ENCODE measurements at places on chromosomes 2 and 18.

- no peak for DNase-seq
These were observed 494.9 kb upstream of the LRATD1 start for GRCh38 chr2:14137643-14138042.

- no peak for DNase-seq
These were observed 176.3 kb upstream of the NABP1 start for GRCh38 chr2:191501561-191502168.

GRCh38 chr2:14219306-14219705, 413.2 kb upstream of the LRATD1 start:
- DNase-seq: no peak

GRCh38 chr2:54497763-54498680, 41.9 kb downstream of the SPTBN1 start:
- DNase-seq: no peak

GRCh38 chr2:108228006-108228405, 11.8 kb upstream of the SULT1C3 start:
- DNase-seq: no peak

- no peak for DNase-seq
These were observed 77.5 kb downstream of the MAIP1 start for GRCh38 chr2:200032895-200033294.

DNA sequence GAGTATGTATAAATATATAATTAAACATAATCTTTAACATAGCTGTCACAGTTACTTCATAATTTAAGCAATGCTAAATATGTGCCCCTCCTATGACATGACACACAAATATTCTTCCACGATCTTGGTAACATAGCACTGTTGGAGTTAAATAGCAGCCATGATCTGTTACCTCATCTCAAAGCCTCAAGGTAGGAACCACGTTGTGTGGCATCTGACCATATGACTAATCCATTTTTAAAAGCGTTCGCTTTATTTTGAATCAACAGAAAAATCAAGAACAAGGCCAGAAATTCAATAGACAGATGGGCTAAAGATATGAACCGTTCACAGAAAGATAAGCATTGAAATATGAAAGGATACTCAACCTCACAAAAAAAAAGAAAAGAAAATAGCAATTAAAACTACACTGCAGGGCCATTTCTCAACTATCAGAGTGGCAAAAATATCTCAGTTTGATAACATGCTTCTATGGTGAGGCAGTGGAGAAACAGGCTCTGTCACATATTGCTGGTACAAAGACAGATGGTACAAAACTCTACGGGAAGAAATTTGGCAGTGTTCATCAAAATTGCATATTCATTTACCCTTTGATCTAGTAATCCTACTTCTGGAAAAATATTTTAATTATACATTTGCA, 105.9 kb downstream of the TMX3 start:
- no peak for DNase-seq

DNA sequence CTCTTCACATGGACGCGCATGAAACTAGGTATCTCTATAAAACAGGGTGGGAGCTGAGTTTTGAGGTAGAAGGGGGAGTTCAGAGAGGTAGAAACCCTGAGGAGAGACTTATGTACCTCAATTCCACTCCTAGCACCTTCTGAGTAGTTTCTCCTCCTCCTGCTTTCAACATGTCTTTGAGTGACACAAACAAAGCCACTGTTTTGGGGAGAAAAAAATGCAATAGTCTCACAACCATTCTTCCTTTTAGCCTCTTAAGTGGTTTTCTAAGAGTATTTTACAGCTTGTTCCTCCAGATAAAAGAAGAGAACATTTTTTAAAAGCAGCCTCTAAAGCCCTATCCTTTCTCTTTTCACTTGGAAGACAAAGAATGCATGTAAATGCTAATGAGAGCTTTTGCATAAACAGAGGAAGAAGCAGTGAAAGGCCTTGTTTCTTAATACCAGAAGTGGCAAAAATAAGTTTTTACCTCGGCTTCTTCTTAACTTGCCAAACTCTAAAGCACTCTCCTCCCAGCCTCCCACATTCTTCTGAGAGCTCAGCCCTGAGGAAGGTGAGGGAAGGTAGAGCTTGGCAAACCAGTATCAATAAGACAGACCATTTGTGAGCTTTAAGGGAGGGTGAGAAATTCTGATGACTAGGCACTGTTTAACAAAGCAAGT, 1304.4 kb upstream of the ACVR2A start:
- no peak for DNase-seq

Data from urinary bladder (tissue), 4 donors.